Cortex of kidney (tissue), 1 donor: ENCODE measurements at places on chromosomes 1 and 21.

DNA sequence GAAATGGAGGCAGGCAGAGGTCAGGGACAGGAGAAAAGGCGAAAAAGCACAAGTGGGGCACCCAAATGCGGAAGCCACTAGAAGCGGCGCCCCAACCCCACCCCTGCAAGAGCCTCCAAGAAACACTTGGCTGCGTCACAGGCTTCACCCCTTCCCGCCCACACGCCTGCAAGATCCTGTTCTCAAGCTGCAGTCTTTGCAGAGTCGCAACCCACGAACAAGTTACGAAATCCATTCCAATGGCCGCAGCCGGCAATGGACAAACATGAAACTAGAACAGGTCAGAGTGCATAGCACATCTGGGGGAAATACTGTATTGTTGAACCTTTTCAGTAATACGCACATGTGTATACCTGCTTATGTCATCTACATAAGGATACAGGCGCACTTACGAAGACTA is 103.6 kb downstream of the PSMG1 start:
- DNase-seq = no peak

DNA sequence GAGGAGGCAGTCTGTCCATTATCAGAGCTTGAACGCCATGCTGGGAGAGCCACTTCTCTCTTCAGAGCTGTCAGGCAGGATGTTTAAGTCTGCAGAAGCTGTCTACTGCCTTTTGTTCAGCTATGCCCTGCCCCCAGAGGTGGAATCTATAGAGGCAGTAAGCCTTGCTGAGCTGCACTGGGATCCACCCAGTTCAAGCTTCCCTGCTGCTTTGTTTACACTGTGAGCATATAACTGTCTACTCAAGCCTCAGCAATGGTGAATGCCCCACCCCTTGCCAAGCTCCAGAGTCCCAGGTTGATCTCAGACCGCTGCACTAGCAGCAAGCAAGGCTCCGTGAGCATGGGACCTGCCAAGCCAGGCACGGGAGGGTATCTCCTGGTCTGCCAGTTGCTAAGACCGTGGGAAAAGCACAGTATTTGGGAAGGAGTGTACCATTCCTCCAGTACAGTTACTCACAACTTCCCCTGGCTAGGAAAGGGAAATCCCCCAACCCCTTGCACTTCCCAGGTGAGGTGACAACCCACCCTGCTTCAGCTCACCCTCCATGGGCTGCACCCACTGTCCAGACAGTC is 32.5 kb downstream of the RGS13 start:
- no peak for DNase-seq

DNA sequence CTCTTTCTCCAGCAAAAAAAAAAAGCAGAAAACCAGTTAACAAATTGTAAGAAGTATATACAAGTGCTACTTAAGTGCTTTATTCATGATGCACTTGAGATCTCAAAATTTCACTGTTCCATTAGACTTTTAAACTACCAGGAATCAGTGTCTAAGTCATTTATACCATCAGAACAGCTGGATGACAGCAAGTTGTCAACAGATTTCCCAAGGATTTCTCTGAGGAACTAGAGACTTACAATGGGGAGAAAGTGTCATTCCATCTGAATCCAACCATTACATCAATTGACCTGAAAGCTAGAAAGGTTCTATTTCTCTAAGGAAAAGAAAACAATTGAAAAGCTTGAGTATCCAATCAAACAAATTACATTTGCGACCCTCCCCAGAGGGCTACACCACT is 43.8 kb downstream of the USH2A start:
- no peak for DNase-seq

DNA sequence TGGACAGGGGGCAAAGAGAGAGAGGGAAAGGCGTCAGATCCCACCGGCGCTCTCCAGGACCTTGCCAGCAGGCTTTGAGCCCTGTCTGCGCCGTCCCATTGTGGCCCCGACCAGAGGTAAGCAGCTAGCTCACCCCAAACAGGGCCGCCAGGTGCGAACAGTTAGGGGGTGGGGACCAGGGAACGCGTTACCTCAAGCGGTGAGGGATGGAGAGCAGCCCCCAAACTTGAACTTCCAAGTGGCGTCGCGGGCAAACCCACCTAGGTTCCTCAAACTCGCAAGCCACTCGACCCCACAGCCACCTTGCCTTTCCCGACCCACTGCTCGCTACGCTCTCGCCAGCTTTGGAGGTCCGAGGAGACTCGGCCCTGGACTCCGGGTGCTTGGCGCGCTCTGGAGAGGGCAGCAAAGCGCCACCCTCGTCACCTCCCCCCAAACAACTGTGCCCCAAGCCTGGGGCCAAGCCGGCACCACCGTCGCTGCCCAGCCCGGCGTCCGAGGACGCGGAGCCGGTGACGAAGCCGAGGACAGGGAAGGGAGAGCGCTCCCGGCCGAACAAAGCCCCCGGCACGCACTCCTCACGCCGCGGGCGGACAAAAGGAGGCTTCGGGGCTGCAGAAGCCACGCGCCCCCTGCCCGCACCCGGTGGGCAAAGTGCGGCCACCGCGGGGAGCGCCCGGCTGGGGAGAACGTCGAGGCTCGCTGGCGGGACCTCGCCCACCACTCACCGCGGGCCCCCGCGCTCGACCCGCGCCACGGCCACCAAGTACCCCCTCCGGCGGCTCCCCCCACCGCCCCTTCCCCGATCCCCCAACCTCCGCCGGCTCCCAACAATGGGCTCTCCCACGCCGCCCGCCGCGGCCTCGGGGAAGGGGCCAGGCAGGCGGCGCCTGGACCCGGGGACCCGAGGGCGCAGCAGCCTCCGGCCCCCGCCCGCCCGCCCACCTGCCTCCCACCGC is 976 bp downstream of the SSBP3 start:
- no peak for DNase-seq

GRCh38 chr1:73331726-73332125 is 866.2 kb downstream of the LRRIQ3 start:
- no peak for DNase-seq

GRCh38 chr21:44780137-44780502 is 21.5 kb downstream of the UBE2G2 start:
- no peak for DNase-seq
